ENCODE measurements at places on chromosomes 13 and 19.

DNA sequence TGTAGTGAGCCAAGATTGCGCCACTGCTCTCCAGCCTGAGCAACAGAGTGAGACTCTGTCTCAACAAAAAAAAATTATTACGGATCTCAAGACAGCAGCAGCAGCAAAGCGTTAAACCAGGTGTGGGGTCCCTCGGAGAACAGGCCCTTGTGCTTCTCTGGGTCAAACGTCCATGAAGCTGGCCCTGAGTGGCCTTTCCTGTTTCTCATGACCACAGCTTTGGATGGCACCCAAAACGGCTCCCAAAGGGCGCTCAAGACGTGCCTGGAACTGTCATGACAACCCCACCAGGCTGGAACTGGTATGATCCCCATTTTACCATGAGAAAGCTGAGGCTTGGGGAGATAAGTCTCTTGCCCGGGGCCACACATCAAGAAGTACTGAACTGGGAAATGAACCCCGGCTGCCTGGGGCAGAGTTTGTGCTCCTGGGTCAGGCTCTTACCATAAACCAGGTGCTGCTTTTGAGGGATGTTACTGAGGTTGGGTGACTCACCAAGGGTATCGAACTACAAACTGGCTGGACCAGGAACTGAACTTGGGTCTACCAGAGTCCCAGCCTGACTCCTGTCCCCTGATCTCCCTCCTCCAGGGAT lies 11.6 kb upstream of the SAMD1 start:
- no peak for DNase-seq

- no peak for DNase-seq
Observed at GRCh38 chr13:74114202-74114601, 20.0 kb downstream of the KLF12 start.

DNA sequence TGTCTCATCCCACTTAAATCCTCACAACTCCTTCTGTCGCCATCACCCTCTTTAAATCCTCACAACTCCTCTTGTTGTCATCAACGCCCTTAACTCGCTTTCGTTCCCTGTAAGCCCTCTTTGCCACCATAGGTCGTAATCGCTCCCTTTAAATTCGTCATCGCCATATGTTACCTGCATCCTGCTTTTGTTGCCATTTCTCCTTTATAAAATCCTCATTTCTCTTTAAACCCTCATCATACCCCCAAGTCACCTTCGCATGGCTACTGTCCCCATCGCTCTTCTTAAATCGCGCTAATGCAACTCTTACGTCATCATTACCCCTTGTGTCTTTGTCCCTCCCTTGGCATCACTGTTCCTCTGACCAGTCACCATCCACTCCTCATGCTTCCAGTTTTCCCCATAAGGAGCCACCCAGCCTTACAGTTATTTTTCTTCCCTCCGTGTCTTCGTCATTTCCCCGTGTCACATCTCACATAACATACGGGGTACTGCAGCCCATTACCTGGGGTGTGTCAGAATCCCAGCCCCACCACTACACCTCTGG lies 539 bp downstream of the PLD3 start:
- no peak for DNase-seq

DNA sequence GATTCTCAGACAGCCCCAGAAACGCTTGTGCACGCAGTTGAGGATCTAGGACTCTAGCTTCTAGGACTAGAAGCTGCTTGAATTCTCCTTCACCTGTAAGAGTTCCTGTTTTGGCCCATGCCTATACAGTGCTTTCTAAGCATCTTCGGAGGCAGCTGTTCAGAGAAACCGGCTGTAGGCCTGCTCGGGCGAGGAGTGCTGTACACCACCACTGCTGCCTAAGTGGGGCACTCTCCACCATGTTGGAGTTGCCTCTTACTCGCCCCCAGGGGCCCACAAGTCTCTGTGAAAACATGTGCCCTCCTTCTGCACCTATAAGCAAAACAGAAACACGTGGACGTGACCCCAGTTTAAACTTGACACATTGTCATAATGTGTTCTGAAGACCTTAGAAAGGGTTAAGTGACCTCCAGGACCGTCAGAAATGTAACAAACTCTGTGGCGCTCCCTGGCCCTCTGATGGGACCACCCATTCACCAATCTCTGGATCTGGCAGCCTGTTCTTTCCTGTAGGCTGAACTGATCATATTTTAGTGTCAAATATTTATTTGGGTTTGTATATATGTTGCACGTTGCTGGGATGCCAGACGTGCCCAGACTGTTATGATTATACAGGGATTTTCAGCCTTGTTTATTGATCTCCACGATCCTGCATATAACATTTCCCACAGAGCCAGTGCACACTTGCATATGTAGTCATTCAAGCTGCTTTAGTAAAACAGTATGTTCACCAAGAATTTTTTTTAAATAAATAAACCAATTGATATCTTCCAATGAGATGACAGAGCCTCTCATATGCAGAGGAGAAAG lies 60.8 kb downstream of the C13orf42 start:
- DNase-seq = no peak

DNA sequence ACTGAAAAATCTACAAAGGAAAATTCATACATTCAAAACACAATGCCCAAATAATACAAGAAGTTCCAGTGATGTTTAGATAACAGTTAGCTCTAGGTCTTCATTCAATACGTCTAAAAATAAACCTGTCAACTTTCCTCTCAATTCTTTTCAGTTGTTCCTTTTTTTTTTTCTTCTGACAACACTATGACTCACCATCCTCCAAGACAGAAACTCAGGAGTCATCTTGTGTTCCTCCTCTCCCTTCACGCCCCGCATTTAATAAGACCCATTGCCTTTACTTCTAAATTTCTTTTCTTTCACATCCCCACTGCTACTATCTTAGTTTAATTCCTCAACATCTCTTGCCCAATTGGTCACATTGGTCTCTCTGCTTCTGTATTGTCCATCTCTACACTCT lies 759.9 kb downstream of the GPC5 start:
- DNase-seq = no peak

DNA sequence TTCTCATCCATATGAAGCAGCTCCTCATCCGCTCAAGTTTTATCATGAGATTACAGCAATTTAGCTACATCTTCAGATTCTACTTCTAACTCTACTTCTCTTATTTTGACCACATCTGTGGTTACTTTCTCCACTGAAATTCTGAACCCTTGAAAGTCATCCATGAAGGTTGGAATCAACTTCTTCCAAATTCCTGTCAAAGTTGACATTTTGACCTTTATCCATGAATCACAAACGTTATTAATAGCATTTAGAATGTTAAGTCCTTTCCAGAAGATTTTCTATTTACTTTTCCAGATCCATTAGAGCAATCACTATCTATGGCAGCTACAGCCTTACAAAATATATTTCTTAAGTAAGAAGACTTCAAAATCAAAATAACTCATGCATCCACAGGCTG lies 421.7 kb upstream of the GPC6 start:
- no peak for DNase-seq

DNA sequence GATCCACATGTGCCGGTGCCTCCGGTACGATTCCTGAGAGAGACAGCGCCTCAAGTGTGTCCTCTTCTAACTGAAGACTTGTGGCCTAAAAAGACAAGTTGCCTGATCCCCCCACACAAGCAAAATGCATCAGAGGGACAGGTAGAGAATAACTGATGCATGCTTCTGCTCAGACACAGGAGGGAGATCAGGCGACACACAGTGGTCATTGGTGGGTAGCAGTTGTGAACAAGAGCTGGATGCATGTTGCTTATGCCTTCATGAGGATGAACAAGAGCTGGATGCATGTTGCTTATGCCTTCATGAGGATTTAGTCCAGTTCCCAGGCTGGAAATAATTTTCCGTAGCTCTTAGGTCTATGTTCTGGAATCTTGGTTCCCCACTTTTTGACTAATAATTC lies 505.6 kb downstream of the MYO16 start:
- no peak for DNase-seq

All from left renal pelvis (tissue), 4 donors.